ENCODE measurements at places on chromosomes 12 and 14.

DNA sequence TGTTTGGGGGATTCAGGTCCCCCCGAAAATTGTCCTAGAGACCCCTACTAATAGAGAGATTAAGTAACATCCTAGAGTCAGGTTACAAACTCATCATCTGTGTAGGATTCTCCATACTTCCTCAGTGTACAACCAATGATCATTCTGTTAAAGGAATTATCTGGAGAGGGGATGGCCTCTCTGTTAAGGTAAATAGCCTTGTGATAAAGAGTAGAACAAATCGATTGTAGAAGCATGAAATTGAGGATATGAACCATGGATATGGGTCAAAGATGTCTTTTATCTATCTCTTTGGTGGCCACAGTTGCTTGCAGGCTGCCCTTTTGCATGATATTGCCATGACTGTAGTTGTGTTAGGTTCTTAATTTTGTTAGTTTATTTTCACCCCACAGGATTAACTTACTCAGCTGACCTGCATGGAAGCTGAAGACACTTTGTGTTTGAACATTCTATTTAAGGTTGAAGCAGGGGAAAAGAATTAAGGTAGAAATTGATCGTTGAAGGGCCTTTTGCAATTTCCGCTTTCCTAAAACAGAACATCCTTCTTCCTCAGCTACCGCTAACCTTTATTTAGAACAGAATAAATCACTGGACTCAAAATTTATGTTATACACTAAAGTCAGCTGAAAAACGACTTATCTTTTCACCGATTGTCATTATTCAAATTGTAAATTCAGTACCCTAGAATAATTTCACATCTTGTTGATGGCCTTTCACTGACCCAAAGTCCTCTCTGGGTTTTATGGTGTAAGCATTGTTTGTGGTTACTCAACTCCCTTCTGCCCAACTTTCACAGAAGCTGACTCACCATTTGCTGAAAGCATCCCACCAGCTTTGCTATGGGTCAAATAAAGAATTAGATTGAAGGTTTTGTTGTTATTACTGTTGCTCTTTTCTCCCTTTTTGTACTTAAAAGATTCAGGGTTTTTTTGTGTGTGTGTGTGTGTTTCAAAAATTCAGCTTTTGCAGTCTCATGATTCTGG is 52.3 kb downstream of the IRAK3 start:
- no peak for DNase-seq

GRCh38 chr12:80291108-80291754 is 152.8 kb upstream of the PTPRQ start:
- no peak for DNase-seq

DNA sequence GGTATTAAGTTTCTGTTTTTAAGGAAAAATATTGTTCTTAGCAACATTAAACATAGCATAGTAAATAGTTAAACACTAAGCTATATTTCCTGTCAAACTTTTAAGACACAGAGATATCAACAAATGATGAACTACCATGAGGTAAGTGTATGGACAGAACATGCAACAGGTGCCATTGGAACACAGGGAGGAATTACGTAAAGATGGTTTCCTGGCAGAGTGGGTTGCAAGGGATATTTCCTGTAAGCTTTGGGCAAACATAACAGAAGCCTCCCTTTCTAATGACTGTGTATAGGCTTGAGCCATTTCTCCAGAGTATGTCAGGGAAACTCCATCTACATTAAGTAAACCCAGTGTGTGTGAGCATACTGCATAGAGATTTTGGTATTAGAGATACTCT is 31.7 kb upstream of the HELB start:
- no peak for DNase-seq

GRCh38 chr12:76025601-76026575 is 5.7 kb downstream of the PHLDA1 start:
- DNase-seq = no peak

DNA sequence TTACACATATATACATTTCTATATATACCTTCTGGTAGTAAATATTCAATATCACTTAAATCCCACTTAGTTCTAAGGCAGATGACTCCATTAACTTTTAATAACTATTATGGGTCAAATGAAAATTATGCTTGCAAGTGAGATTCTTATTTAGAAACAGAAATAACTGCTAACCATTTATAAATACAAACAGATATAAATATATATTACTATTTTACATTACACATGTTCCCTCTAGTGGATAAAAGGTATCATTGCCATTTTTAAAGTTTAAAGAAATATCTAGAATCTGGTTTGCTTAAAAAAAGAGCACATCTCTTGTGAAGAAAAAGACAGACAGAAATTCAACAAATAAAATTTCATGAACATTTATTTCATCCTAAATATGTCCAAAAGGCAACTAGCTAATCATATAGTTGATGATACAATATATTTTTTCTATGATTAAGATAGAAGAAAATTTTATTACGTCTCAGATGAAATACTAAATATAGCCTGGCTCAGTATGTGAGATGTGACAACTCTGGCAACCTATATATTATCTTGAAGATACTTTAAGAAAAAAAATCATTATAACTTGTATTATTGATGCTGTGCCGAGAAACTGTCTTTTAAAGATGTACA is 11.7 kb upstream of the RAD51AP1 start:
- no peak for DNase-seq

- no peak for DNase-seq
Observed at GRCh38 chr14:68687746-68688145, 105.1 kb downstream of the ZFP36L1 start.

GRCh38 chr12:31311634-31312258 is 14.2 kb downstream of the SINHCAF start:
- no peak for DNase-seq

- DNase-seq = no peak
Observed at GRCh38 chr14:85601246-85601645, 71.3 kb downstream of the FLRT2 start.

DNA sequence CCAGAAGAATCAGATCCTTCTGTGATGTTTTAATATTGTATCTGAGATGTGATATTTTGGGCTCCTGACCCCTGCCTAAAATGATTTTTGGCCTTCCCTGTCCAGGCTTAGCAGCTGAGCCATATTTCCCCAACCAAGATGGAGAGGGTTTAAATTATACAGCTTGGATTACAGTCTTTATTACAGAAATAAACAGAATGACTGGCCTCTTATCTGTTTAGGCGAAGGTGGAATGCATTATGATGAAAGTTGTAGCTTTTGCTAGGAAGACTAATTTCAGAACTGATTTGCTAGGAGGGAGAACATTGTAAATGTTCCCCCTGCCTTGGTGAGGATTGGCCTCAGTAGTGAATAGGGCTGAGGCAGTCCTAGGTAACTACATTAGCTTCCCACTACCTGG is 23.3 kb downstream of the BMAL2 start:
- DNase-seq = no peak

GRCh38 chr12:68189821-68190242 is 30.3 kb upstream of the IFNG start:
- DNase-seq = no peak

DNA sequence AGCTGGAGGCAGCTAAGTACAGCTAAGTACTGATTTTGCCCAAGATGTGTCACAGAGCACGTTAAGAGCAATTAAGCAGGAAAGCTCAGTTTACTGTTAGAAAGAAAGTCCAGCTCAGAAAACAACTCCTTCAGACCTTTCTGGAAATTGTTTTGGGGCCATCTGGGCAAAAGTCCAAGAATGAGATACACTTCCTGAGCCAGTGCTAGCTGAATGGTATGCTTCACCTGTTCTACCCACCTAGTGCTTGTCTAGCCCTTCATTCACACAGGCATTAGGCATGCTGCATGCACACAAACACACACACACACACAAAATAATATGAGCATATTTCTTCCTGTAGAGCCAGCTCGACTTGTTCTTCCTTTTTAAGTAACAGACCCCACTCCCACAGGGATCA is 6.6 kb upstream of the IKZF4 start:
- no peak for DNase-seq

GRCh38 chr14:56581041-56581727 is 1.6 kb downstream of the TMEM260 start:
- no peak for DNase-seq

GRCh38 chr12:77167801-77168200 is 102.4 kb upstream of the E2F7 start:
- DNase-seq = no peak

GRCh38 chr12:38664661-38665269 is 240.6 kb downstream of the CPNE8 start:
- no peak for DNase-seq

- DNase-seq = no peak
Observed at GRCh38 chr12:121283388-121283787, 13.1 kb downstream of the CAMKK2 start.

DNA sequence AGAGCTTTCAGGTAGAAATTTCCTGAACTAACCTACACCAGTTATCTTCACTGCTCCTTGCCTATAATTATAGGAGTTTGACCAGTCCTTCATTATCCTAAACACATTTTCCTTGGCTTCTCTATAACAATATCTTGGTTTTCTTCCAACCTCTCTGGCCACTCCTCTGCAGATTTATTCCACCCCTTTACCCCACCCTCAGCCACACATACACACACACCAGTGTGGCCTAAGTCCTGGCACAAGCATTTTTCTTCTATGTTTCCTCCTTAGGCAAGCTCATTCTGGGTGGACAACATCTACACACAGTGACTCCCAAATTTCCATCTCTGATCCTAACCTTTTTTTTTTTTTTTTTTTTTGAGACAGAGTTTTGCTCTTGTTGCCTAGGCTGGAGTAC is 25.1 kb downstream of the CDK17 start:
- no peak for DNase-seq

DNA sequence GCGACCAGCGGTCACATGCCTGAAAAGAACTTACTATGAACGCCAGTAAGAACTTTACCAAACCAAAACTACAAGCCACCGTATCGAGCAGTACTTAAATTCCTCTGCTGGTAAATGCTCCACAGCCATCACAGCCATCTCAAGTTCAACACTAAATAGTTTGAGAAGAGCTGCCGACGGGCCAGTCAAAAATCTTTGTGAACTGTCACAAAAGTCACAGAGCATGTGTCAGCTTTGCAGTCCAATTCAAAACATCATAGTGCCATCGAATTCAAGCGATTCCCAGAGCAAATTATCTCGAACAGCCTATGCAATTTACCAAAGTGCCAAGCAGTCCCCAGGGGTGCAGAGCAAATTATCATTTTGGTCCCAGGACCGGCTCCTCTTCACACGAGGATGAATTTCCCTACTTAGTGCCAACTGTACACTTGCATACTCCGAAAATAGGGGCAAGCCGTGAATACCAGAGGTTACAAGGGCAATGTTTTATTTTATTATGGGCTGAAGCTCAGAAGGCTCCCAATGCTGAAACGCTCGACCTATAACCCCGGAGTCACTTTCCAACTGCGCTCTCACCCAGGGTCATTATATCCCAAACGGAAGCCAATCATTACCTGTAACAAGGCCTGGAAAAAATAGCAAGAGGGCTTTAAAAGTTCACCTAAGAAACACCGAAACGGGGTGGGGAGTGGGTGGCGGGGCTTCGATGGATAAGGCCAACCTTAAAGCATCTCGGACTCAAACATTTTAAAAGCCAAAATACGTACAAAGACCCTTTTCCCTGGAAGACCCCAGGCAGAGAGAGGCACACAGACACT is 1.1 kb downstream of the LRP6 start:
- DNase-seq = no peak

Measured in GDM1 (cell line).